Omental fat pad (tissue), 4 donors: ENCODE measurements at places on chromosomes 7 and 10. TPM values are rescaled to one million over a fixed set of nuclear protein-coding genes. Genes with fewer than 3 reads are reported as not detected.
A peak's percentile ranks its signal among the peaks of the same experiment; 100 is the strongest.

GRCh38 chr10:3548702-3549101 is 236.3 kb downstream of the KLF6 start:
- DNase-seq: no peak

DNA sequence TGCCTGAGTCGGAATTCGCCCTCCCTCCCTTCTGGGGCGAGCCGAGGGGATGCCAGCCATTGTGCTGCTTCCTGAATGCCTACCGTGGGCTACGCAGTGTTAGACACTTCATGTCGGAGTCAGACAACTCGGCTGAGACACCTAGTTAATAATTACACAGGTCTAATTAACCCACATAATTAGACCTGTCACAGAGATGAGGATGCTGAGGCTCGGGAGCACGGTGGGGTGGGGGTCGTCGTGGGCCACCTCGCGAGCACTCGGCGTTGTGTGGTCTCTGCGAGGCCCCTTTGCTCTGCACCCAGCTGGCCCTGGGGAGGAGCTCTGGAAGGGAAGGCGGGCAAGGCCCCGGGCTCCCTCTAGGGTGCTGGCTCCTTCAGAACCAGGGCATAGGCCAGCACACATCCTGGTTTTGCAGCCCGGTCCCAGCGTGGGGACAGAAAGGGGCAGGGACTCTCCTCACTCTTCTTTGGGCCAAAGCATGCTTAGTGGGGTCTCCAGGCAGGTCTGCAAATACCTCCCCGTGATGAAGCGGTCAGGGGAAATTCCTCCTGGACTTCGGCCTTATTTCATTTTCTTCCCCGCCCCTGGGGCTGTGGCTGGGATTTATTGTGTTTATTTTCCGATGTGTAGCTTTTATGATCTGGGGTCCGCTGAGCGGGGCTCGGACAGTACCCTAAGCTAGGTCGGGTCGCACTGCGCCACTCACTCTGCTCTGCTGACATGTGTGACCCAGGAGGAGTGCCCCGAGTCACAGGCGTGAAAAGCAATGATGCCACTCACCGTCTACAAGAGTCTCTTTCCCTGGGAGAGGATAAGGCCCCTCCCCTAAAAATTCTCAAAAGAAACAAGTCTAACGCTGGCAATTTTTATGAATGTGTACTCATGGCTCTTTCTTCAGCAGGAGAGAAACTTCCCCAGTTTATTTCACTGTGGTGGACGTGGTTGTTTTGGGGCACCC is 4.9 kb upstream of the FOXL3 start:
- no peak for DNase-seq

DNA sequence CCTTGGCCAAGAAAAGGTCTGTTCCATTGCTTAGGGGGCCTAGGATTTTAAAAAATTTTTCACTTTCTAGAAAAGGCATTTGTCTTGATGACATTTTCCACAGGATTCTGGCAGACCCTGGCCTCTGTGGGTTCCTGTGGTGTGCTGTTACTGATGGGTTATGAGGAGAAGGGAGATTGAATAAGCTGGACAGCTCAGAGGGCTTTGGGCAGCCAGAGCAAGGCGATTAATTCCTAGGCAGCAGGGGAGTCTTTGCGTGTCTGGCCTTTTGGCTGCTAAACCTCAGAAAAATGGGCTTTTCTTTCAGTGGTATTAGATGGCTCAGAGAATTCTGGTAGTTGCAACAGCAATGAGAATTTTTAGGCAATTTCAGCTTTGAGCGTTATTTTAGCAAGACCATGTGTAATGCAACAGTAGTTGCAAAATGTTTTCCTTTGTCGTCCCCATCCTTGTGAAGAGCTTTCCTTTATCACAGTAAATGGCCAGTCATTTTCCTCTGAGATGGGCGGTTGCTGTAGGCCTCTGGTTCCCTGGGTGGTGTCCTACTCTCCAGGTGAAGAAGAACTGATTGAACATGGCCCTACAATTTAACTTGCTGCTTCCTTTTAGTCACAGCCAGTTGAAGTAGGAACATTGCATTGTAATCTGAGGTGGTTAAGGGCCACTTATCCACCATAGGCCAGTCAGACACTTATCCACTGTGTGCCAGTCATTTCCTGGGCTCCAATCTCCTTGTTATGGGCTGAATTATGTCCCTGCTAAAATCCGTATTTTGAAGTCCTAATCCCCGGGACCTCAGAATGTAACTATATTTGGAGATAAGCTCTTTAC is 43.2 kb downstream of the SH2D4B start:
- DNase-seq: no peak

DNA sequence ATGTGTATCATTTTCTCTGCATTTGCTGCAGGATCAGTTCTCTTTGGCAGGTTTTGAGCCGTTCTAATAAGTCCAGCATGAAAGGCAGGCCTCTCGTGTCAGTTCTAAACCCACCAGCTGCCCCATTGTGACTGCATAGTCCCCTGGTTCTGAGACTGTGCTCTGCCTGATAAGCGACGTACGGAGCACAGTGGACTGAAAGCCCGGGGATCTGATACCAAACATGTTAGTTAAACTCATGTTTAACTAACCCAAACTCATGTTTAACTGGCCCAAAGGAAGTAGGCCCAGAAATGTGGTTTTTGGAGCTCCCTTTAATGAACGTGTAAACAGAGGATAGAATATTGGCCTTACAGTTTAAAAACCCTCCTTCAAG is 98.0 kb upstream of the PDCD4 start:
- DNase-seq: no peak

DNA sequence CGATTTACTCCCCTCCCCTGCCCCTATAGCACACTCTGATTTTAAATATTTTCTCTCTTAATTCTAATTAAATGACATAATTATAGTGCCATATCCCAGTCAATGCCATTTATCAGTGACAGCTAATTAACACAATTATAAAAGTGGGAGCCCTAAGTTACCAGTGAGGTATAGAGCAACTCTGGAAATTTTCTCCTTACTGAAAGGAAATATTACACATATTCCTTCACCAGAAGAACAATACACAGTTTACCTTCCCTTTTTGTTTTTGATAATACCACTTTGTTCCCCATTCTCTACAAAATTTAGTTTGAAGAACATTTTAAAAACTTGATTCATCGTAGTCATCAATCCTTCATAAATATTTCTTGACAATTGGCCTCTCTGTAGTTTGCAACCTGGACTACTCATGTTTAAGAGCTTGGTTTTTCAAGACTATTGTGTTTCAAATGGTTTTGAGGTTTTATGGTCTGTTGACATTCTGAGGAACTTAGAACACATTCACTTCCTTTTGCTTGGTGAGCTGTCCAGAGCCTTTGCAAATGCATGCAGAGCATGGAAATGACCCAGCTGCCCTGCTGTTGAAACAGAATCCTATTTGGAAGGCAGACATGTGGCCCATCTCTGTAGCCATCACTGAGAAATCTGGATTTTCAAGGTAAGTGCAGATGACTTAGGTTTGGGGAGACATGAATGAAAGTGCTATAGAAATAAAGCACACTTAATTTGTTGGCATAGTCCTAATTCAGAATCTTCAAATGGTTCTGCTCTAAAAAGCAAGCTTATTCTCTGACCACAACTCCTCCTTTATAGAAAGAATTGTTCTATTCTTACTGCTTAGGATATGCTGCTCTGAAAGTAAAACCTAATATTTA is at the start of gene GPR141:
Gene GPR141 (plus strand): TSS at position 521 of the 875 bp plus-strand sequence. CDS start 56,628 bp downstream, outside the sequence.
- DNase-seq: no peak

DNA sequence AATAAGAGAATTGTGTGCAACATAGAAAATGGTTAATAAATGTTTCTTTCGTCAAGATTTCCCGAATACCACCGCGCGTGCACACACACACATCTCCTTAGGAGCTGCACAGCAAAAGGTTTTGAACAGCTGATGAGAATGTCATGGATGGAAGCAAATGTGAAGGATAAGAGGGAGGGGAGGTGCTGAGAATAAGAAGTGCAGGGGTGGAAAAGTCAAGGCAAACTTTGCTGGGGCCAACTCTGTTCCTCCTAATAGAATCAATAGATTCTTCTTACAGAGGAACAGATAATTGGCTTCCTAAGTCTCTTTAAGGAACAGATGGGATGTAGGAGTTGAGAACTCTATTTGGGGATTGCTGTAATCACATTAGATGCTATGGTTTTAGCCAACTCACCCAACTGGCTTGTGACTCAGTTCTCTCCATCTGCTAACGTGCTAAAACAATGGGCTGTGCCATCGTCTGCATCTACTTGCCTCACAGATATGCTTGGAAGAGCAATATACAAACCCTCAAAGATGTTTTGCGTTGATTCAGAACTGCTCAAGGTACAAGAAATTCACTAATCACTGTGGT is 408.2 kb upstream of the CELF2 start:
- no peak for DNase-seq

DNA sequence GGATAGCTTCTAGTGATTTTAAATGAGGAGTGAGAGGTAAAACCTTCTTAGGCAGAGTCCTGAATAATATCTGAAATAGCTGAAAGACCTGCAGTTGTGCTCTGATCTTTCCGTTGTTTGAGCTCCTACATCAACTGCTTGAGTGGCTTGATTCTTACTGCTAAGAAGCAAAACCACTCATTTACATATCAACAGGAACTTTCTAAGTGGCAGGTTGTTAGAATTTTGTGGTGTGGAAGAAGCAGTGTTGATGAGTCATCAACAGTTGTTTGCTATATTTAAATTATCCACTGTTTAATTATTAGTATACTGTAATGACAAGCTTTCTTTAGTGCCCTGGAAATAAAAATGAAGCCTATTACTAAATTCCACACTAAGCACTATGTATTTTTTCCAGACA is 689.5 kb downstream of the DNAJB9 start:
- DNase-seq: no peak

DNA sequence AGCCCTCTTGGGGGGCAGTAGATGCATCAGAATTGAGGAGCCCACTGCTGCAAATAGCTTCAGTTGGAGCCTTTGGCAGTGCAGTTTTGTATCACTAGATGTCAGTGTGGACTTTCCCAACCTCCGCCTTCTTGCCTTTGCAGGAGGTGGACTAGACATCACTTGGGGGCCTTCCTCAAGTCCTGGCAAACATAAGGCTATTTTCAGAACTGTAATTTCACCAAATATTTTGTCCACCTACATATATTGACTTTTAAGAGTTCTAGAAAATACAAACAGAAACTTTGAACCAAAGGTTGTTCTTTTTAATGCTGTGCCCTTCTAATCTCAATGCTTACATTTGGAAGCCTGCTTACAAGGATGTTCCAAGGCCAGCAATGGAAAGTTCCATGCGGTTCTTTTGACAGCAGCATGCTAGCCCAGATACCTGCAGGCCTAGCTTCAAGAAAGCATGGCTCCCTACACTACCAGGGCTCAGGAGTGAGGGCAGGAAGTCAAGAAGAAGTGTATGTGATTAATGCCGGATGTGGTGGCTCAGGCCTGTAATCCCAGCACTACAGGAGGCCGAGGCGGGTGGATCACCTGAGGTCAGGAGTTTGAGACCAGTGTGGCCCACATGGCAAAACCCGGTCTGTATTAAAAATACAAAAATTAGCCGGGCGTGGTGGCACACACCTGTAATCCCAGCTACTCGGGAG is 8.0 kb upstream of the ZNRF2 start:
- no peak for DNase-seq

- DNase-seq: peak; percentile 20
Measured at GRCh38 chr10:124296121-124296812, 122.5 kb downstream of the OAT start.

DNA sequence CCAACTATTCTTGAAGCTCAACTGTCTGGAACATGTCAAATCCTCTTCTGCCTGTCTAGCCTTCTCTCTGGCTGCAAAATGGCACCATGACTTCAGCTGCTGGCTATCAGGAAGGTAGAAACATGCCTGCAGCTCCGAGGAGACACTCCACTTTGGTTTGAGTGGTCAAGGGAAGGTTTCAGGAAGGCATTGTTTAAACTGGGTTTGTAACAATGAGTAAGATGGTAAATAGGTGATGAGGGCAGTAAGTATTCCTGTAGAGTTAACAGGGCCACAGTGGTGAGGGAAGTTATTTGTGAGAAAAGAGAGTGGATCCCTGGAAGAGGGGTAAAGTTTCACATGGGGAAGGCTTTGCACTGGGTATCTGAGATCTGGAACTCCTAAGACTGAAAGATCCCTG is 231.5 kb downstream of the ABCA13 start:
- DNase-seq: no peak

DNA sequence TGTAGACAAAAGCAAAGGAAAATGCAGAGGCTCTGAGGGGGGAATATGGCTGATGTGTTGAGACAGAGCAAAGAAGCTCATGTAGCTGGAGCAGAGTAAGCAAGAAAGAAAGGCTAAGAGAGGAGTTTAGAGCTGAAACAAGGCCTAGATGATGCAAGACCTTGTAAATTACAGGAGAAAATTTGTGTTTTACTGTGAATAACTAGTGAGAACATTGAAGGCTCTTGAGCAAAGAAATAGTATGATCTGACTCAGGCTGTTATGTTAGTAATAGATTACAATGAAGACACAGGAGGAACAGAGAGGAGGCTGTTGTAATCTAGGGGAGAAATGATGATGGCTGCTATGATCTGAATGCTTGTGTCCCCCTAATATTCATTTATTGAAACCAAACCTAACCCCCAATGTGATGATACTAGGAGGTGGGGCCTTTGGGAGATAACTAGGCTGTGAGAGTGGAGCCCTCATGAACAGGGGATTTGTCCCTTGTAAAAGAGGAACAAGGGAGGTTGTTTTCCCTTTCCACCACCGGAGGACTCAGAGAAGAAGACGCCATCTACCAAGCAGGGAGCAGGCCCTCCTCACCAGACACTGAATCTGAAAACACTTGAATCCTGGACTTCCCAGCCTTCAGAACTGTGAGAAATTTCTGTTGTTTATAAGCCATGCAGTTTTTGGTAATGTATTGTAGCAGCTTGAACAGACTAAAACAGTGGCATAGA is 394.9 kb downstream of the HTR7 start:
- DNase-seq: no peak

DNA sequence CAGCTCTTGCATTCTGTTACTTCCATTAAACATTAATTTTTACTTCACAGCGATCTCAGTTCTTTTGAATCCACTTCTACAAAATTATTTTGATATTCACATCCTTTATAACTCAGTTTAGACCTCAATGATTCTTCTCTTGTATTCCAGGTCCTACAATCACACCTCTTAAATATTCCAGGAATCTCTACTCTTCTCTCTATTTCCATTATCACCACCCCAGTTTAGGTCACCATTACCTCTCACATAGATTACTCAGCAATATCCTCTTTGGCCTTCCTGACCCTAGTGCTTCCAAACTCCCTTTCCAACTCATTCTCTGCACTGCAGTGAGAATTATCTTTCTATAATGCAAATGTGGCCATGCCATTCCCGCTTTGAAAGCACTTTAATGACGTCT is 27.1 kb upstream of the GPR37 start:
- DNase-seq: no peak

The SSMEM1 gene
- total RNA-seq: not detected

The BICC1 gene
- 23.3 TPM for total RNA-seq

The PTPRZ1 gene
- total RNA-seq: 0.32 TPM

The HIPK2 gene
- 39.6 TPM for total RNA-seq

The AKR1D1 gene
- total RNA-seq: not detected

The CCDC3 gene
- 77.8 TPM for total RNA-seq

The GOLGA7B gene
- total RNA-seq: 0.63 TPM

The UBN2 gene
- 11.2 TPM for total RNA-seq

The ASZ1 gene
- not detected for total RNA-seq

The H2BK1 gene
- total RNA-seq: not detected

The ASB10 gene
- total RNA-seq: not detected

The EBF3 gene
- total RNA-seq: 18.3 TPM

The SLC26A3 gene
- total RNA-seq: not detected

The AASS gene
- 92.7 TPM for total RNA-seq
